ENCODE measurements at places on chromosomes 7 and 10.

- no peak for DNase-seq
Observed at GRCh38 chr10:106826716-106827115, 337.8 kb downstream of the SORCS1 start.

DNA sequence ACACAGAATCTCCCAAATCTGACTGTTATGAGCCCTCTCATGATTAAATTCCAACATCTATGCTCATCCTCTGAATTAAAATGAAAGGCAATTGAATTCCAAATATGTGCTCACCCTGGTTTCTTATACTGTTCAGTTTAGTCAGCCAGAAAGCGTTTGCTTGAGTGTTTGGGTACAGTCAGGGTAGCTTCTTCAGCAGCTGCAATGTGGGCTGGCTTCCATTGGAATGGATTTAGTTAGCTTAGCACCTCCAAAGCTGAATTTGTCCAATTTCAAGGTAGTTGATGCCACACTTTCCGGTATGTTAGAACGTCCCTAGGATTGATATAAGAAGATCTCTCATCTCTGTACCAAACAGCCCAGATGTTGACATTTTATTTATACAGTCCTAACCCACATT, 9.3 kb downstream of the KLHL7 start:
- DNase-seq, result no peak

GRCh38 chr7:159019111-159019510, 125.6 kb downstream of the VIPR2 start:
- DNase-seq, result no peak

GRCh38 chr10:115049318-115049717, 43.8 kb upstream of the ATRNL1 start:
- no peak for DNase-seq

DNA sequence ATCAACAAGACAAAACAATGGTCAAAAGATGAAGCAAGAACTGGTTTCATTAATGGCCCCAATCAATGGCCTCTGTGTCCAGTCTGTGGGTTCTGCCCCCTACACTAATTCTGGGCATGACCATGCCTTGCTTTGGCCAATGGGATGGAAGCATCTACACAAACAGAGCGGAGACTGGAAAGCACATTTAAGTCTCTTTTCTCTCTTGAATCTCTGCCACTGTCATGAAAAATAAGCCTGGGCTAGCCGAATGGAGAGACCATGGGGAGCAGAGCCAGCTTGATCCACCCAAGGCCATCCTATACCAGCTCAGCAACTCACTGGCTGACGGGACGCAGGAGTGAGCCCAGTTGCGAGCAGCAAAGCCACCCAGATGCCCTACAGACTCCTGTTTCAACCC, 30.9 kb downstream of the ANKRD16 start:
- DNase-seq, result no peak

DNA sequence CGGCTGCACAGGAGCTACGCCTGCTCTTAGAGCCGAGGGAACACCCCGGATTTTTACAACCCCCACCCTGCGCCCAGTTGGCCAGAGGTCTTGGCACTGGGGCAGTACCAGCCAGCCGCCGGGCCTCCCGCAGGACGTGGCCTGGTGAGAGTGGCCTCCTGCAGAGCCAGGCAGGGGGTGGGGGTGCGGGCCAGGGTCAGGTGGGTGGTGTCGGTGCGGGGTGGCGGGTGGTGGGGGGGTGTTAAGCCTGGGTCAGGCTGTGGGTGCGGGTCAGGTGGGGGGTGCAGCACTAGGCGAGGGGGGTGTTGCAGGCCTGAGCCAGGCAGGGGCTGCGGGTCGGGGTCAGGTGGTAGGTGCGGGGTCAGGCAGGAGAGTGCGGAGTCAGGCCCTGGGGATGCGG, 647 bp downstream of the ECHS1 start:
- no peak for DNase-seq

DNA sequence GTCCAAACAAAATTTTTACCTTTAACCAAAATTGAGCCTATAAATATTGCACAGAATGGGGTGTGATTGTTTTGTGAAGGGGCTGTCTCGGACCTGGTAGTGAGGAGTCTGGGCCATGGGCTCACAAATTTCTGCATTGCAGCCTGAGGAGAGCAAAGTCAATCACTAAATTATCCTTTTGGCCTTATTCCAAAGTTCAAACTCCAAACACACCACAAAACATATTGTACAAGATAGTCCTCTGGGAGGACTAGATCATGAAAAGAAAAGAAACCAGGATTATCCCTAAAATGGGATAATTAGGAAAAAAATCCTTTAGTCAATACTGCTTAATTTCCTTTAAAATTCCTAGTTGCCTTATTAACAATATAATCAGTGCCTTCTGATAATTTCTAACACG, 115.5 kb downstream of the BUB3 start:
- no peak for DNase-seq

- DNase-seq, result no peak
Observed at GRCh38 chr7:19117091-19117869, at the start of gene TWIST1. Gene TWIST1, minus strand, starts transcription at chr7:19117636. Its CDS starts 315 bp downstream, at chr7:19117321.

- no peak for DNase-seq
Observed at GRCh38 chr7:120733143-120733542, 124.8 kb downstream of the TSPAN12 start.

DNA sequence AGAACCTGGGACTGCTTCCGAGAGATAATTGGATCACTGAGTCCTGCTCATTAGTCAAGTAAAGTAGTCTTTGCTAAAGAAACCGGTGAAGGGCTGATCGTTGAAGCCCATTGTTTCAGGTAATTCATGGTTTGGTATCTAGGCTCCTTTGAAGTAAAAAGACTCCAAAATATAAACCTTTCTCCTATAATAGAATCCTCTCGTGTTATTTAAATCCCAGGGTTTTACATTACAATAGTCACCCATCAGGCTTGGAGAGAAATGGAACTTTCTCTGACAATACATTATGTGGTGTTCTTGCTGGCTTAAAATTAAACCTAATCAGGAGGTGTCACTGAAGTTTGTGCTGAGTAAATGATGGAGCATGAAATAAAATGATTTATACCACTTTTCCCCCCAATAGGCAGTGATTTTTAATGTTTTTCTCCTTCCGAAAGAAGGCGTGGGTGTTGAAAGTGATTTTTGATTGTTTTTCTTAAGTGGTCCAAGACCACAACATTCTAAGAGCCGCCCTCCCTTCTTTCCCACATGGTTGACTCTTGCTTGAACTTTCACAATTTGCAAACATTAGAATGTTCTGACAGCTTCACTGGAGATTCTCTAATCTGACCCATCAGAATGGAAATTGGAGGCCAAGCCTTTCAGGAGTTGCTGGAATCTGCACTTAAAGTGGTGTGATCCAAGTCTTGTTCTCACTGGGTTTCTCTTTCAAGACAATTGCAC, 44.2 kb downstream of the LRMDA start:
- no peak for DNase-seq

- DNase-seq, result no peak
Observed at GRCh38 chr10:71216363-71216695, 4.0 kb downstream of the UNC5B start.

- no peak for DNase-seq
Observed at GRCh38 chr10:78304091-78305045, 270.7 kb downstream of the RPS24 start.

DNA sequence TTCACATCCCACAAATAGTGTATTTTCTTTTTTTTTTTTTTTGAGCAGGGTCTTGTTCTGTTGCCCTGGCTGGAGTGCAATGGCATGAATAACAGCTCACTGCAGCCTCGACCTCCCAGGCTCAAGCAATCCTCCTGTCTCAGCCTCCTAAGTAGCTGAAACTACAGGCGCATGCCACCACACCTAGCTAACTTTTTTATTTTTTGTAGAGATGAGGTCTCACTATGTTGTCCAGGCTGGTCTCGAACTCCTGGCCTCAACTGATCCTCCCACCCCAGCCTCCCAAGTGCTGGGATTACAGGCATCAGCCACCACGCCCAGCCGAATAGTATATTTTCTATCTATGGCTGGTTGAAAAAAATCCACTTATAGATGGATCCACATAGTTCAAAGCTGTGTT, 12.5 kb downstream of the EZH2 start:
- DNase-seq, result no peak

GRCh38 chr7:103805346-103805745, 184.1 kb downstream of the RELN start:
- no peak for DNase-seq

- DNase-seq, result no peak
Observed at GRCh38 chr10:73251683-73252444, 580 bp downstream of the MRPS16 start.

GRCh38 chr7:112449353-112449752, 907 bp upstream of the IFRD1 start:
- DNase-seq, result no peak

- no peak for DNase-seq
Observed at GRCh38 chr7:55244006-55244745, 121.0 kb upstream of the LANCL2 start.

GRCh38 chr7:142327628-142328405, 70.0 kb upstream of the PRSS58 start:
- DNase-seq, result no peak

GRCh38 chr7:75842836-75843446, 29.3 kb upstream of the CCL24 start:
- DNase-seq, result no peak

- DNase-seq, result no peak
Observed at GRCh38 chr7:30246392-30246791, 38.0 kb upstream of the ZNRF2 start.

- no peak for DNase-seq
Observed at GRCh38 chr7:80622541-80622940, 15.9 kb upstream of the CD36 start.

GRCh38 chr10:1963341-1963740, 226.0 kb upstream of the ADARB2 start:
- DNase-seq, result no peak

DNA sequence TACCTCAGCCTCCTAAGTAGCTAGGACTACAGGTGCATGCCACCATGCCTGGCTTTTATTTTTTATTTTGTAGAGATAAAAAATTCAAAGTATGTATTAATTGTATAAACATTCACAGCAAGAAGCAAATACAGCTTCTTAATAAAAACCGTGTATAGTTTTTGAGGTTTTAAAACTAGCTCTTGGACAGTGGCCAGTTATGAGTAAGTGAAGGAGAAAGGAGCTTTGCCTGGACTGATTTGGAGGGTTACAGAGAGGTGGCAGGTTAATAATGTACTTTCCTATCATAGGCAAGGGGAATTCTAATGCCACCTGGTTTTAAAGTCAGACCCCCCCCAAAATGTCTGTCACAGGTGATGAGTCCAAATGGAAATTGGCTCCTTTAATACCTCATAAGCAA, 43.4 kb downstream of the ZNRF2 start:
- DNase-seq, result no peak

GRCh38 chr7:108385834-108386422, 70.3 kb downstream of the NRCAM start:
- no peak for DNase-seq
